ENCODE measurements at places on chromosomes 3 and 15. TPM values are rescaled to one million over a fixed set of nuclear protein-coding genes. Genes with fewer than 3 reads are reported as not detected.

- no peaks in the 10 kb centered on the region for H3K4me1 ChIP-seq
- DNase-seq = no peak
- H3K4me3 ChIP-seq = no peak overlapping the region
- H3K27me3 ChIP-seq = no peaks in the 10 kb centered on the region
These were observed 52.5 kb downstream of the EOMES start for GRCh38 chr3:27669591-27669990.

DNA sequence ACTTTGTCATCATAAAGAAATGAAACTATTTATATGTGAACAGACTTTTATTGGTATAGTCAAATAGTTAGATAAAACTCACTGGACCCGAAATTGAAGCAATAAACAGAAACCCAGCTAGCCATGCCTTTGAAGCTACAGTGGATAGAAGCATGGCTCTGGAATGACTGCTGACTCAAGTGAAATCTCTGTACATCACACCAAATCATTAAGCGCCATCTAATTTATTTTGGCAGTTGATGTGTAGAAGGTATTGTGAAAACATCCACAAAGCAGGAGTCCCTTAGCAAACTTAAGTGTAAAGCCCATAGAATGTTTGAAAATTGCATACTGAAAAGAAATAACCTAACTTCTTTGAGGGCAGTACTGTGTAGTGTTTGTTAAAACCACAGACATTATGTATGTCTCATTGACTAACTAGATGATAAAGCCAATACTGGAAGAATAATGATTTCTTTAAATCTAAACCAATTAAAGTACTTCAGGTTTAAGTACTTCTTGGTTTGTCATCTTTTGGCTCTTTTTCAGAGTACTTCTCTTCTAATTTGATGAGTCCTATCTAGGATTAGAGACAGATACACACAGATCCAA is 42.8 kb upstream of the FBXL22 start:
- peaks cover 6% of the 10 kb centered on the region for H3K4me1 ChIP-seq
- no peak overlapping the region for H3K27ac ChIP-seq
- no peaks in the 10 kb centered on the region for H3K36me3 ChIP-seq
- DNase-seq = no peak

DNA sequence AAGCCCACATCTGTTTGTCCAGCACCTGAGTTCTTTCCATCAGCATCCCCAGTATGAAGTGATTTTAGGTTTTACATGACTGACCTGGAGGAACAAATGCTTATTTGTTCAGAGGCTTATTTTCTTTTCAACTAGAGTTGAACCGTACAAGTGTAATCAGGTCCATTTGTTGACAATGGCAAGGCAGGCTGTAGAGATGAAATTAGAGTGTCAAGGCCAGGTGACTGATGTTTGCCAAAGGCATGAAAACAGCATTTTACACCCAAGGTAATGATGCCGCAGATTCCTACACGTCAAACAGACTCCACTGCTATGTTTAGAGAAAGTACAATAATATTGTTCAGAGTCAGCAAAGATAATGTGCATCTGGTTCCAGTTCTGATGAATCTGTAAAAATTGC is 96.5 kb downstream of the KCNAB1 start:
- no peaks in the 10 kb centered on the region for H3K36me3 ChIP-seq
- no peak overlapping the region for H3K4me3 ChIP-seq
- H3K4me1 ChIP-seq = no peaks in the 10 kb centered on the region
- DNase-seq = no peak
- H3K27ac ChIP-seq = no peak overlapping the region

DNA sequence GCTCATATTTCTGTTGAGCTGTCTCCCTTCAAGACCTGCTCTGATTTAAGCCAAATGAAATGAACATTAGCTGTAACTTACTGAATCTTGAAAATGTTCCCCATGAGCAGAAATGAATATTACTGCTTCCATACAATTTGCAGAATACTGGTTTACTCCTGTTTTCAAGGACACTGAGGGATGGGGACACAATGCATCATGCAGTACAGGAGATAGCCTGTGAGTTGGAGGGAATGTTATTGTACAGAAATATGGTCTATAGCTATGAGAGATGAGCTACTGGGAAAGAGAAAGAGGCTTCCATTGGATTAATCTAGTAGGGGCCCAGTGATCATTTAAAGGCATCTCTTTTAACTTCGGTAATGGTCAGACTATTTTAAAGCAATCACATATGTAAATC is 798.2 kb downstream of the GRM7 start:
- DNase-seq = no peak
- no peaks in the 10 kb centered on the region for H3K4me1 ChIP-seq
- no peak overlapping the region for H3K4me3 ChIP-seq
- H3K27ac ChIP-seq = no peak overlapping the region
- H3K27me3 ChIP-seq = no peaks in the 10 kb centered on the region

DNA sequence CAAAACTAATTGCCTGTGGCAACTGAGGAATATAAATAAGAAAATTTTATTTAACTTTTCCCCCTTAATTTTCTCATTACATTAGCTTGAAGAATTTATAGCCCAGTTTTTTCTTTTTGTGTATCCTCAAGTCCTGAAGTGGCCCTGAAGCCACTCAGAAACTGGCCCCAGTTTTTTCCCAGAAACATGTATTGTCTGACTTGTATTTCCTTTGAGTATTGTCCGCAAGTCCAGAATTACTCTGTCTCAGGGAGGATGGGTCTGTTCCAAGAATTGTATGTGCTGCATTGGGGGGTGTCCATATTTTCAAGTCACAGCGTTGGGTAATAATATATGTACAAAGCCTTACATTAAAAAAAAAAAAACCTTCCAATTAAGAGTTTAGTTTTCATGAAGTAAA is 149.7 kb upstream of the IL12A start:
- H3K4me3 ChIP-seq = no peak overlapping the region
- no peaks in the 10 kb centered on the region for H3K36me3 ChIP-seq
- H3K27me3 ChIP-seq = no peaks in the 10 kb centered on the region
- no peak for DNase-seq
- peaks cover 12% of the 10 kb centered on the region for H3K4me1 ChIP-seq

GRCh38 chr3:148723631-148724030 is 25.9 kb downstream of the AGTR1 start:
- H3K36me3 ChIP-seq = no peaks in the 10 kb centered on the region
- no peaks in the 10 kb centered on the region for H3K4me1 ChIP-seq
- H3K4me3 ChIP-seq = no peak overlapping the region
- no peak overlapping the region for H3K27ac ChIP-seq

SCAMP5 gene
- 0.29 TPM for total RNA-seq

DNA sequence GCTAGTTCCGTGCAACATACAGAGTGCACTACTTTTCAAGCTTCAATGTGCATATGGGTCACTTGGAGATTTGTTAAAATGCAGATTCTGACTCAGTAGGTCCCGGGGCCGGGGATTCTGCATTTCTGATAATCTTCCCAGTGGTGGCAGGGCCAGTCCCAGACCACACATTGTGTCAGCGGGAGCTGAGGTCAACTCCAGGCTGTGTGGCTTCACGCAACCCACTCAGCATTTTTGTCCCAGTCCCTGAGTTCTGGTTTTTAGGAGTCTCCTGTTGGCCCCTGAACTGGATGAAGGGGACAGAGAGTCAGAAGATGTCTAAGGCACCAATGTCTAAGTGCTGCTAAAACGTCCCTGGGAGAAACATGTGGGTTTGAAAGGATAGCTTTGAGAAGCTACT is 26.1 kb upstream of the CCDC174 start:
- H3K36me3 ChIP-seq = no peaks in the 10 kb centered on the region
- DNase-seq = no peak
- H3K4me1 ChIP-seq = no peaks in the 10 kb centered on the region
- no peaks in the 10 kb centered on the region for H3K27me3 ChIP-seq

SCG5 gene
- 42.2 TPM for total RNA-seq

- no peaks in the 10 kb centered on the region for H3K27me3 ChIP-seq
- DNase-seq = no peak
These were observed 42.0 kb upstream of the CTDSPL2 start for GRCh38 chr15:44385344-44385942.

- no peak overlapping the region for H3K4me3 ChIP-seq
- DNase-seq = no peak
- peak overlapping the region; percentile 22 for H3K27ac ChIP-seq
- no peaks in the 10 kb centered on the region for H3K27me3 ChIP-seq
- no peaks in the 10 kb centered on the region for H3K36me3 ChIP-seq
- H3K4me1 ChIP-seq = no peaks in the 10 kb centered on the region
These were observed 6.9 kb downstream of the TSC22D2 start for GRCh38 chr3:150414959-150415358.

DNA sequence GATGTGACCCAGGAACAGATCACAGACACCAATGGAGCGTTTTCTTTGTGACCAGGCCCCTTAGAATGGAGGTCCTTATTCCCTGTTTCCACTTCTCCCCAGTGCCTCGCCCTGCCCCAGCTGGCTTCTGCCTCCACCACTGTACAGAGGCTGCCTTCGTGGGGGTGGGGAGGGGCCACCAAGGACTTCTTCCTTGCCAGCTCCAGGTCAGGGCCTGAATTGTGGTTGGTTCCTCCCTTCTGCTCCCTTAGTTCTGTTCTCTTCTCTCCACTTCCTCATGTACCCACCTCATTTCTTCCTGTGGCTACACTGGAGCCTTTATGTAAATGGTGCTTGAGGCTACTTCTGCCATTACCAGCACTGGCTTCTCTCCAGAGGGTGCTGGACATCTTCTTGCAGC is 16.4 kb downstream of the TGM4 start:
- no peak overlapping the region for H3K4me3 ChIP-seq
- H3K27me3 ChIP-seq = no peaks in the 10 kb centered on the region
- H3K36me3 ChIP-seq = no peaks in the 10 kb centered on the region
- H3K4me1 ChIP-seq = no peaks in the 10 kb centered on the region
- H3K27ac ChIP-seq = no peak overlapping the region
- no peak for DNase-seq

- no peak overlapping the region for H3K4me3 ChIP-seq
- H3K27me3 ChIP-seq = no peaks in the 10 kb centered on the region
- H3K4me1 ChIP-seq = no peaks in the 10 kb centered on the region
- no peak overlapping the region for H3K27ac ChIP-seq
These were observed 46.4 kb downstream of the TMEM44 start for GRCh38 chr3:194586836-194587235.

DNA sequence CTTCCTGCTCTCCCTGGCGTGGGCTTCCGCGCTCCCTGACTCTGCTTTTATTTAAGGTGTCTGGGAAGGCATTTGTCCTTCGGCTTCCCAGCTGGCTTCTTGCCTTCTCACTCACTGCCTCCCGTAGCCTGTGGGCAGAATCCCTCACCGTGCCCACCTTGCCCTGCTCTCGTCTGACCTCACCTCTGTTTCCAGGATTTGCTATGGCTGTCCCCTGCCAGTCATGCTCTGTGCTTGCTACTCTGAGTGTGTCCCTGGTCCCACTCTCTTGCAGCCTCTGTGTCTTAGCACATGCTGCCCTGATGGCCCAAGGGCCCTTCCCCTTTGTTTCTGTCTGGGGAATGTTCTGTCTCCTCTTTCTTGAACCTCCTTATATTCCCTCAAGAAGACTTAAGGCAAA is 26.2 kb downstream of the LPP start:
- peaks cover 6% of the 10 kb centered on the region for H3K4me1 ChIP-seq
- peak overlapping the region; percentile 91 for H3K27ac ChIP-seq
- no peak for DNase-seq
- H3K27me3 ChIP-seq = no peaks in the 10 kb centered on the region
- H3K36me3 ChIP-seq = no peaks in the 10 kb centered on the region

DOCK3 gene
- 0.29 TPM for total RNA-seq

- H3K4me1 ChIP-seq = peaks cover 4% of the 10 kb centered on the region
- DNase-seq = no peak
- no peaks in the 10 kb centered on the region for H3K27me3 ChIP-seq
These were observed 24.1 kb downstream of the DUT start for GRCh38 chr15:48355377-48355776.

P2RY1 gene
- total RNA-seq = 7.9 TPM

HOMER2 gene
- total RNA-seq = 5.1 TPM

DNA sequence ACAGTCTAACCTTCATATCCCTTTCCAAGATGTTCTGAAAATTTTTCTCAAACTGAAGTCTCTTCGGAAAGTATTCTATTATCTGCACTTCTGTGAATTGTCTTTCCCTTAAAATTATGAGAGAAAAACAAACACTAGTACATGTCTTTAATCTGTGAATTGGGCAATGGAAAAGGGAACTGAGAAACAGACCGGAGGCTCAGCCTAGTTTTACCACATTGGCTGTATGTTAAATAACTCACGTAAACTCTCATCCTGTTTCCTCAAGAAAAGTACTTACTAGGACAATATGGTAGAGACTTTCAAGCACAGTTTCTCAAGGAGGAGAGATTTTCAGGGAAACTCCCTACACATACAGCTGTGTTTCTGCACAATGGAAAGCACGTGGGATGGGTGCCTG is 982.2 kb upstream of the SEMA6D start:
- H3K36me3 ChIP-seq = no peaks in the 10 kb centered on the region
- H3K27me3 ChIP-seq = no peaks in the 10 kb centered on the region
- DNase-seq = no peak
- H3K4me3 ChIP-seq = no peak overlapping the region
- H3K4me1 ChIP-seq = no peaks in the 10 kb centered on the region

GRCh38 chr3:158991146-158991705 is 189.4 kb downstream of the MFSD1 start:
- no peak overlapping the region for H3K27ac ChIP-seq
- no peaks in the 10 kb centered on the region for H3K36me3 ChIP-seq
- no peak overlapping the region for H3K4me3 ChIP-seq
- no peak for DNase-seq
- no peaks in the 10 kb centered on the region for H3K4me1 ChIP-seq
- H3K27me3 ChIP-seq = no peaks in the 10 kb centered on the region

- no peak overlapping the region for H3K27ac ChIP-seq
- no peak overlapping the region for H3K4me3 ChIP-seq
- no peaks in the 10 kb centered on the region for H3K36me3 ChIP-seq
- H3K4me1 ChIP-seq = no peaks in the 10 kb centered on the region
- no peaks in the 10 kb centered on the region for H3K27me3 ChIP-seq
- DNase-seq = no peak
These were observed 8.0 kb downstream of the CALML4 start for GRCh38 chr15:68197170-68197492.

DNA sequence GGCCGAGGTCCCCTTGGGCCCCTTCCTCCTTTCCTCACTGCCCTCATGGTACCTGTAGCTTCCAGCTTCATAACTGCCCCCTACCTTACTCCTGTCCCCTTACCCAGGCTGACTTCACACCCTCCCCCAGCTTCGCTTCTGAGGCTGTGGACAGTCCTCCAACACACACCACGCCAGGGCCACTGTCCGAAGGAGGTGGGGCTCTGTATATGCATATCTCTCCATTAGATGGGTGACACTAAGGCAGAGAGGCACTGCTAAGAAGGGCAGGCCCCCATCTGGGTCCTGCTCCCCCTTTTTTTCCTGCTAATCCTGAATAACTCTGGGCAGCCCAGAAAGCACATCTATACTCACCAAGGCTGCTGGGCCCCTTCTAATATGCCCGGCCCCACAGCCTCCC is 1.0 kb upstream of the COL7A1 start:
- H3K27ac ChIP-seq = peak overlapping the region; percentile 81
- H3K4me3 ChIP-seq = no peak overlapping the region
- DNase-seq = no peak
